ENCODE measurements at places on chromosomes 16 and 17. TPM values are rescaled to one million over a fixed set of nuclear protein-coding genes. Genes with fewer than 3 reads are reported as not detected.

DNA sequence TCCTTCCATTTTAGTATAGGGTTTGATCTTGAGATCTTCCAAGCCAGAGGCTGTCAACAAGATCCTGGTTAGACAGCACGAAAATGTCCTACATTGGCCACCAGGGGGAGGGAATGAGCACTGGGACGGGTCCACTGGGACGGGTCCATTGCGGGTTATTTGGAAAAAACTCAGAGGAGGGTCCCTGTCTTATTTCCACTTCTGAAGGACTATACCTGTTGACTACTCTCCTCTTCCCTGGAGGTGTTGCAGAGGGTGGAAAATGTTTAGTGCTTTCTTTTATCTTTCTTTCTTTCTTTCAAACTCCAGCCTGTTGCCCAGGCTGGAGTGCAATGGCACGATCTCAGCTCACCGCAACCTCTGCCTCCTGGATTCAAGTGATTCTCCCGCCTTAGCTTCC is 2.5 kb downstream of the TTLL6 start:
- peaks cover 17% of the 10 kb centered on the region for H3K4me1 ChIP-seq
- no peak overlapping the region for H3K27ac ChIP-seq
- peak; percentile 56 for DNase-seq
- no peak overlapping the region for H3K4me3 ChIP-seq
- no peaks in the 10 kb centered on the region for H3K36me3 ChIP-seq

DNA sequence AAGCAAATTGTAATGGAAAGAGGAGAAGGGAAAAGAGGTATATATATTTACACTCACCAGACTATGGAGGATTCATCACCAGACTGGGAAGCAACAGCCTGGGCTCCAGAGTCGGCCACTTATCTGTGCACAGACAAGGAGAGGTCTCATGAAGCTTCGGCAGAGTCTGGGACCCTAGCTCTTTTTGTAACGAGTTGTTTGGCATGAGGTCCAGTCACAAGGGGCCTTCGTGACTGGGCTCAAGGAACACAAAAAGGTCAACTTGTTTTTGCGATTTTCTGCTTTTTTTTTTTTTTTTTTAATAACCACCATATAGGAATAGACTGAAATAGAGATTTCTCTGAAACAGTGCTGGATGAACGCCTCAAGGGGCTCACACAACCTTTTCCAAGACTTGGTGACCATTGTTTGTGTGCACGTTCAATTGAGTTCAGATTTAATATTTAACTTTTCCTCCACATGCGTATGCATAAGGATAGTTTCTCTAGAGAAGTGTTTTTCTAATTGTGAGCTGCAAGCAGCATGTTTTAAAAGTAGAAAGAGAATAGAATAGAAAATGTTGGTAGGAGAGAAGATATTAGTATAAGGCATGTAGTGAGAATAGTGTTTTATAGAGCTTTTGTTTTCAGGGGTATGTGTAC is 25.8 kb downstream of the BPTF start:
- H3K27ac ChIP-seq: peak overlapping the region; percentile 3
- H3K27me3 ChIP-seq: no peaks in the 10 kb centered on the region
- no peak for DNase-seq
- no peak overlapping the region for H3K4me3 ChIP-seq
- peaks cover 9% of the 10 kb centered on the region for H3K36me3 ChIP-seq
- peaks cover 93% of the 10 kb centered on the region for H3K4me1 ChIP-seq

DNASE1L2 gene
- not detected for polyA plus RNA-seq

- H3K36me3 ChIP-seq: peaks cover 13% of the 10 kb centered on the region
- no peak overlapping the region for H3K27ac ChIP-seq
- peaks cover 5% of the 10 kb centered on the region for H3K27me3 ChIP-seq
- H3K4me3 ChIP-seq: no peak overlapping the region
- no peak for DNase-seq
These were observed 109.7 kb downstream of the PLCG2 start for GRCh38 chr16:81888520-81889394.

PRR35 gene
- polyA plus RNA-seq: not detected

AATK gene
- 0.52 TPM for polyA plus RNA-seq

DNA sequence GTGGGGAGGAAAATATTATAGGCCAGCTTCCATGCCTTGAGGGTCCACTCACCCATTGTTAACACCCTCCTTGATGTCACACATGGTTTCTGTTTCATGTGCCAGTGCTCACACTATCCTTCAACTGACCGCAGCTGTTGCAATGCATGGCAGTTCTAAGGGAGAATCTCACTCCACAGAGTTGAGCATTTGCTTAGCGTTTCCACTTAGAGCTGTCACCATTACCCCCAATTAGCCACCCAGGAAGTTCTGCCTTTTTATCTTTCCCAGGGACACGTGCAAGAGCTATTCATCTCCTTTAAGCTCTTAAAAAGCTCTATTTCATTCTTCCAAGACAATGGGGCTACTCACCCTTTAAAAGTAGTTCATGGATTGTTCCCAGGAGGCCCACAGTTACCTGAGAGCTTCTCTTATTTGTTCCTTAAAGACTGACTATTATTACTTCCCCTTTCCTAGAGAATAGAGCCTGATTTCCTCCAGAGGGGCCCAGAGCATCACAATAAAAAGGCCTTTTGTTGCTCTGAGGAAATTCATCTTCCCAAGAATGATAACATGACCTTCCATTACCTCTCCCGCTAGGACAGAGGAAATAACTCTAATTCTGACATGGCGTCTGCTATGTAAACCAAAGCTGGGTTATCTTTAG is 126.8 kb downstream of the CACNG3 start:
- H3K4me3 ChIP-seq: no peak overlapping the region
- no peaks in the 10 kb centered on the region for H3K4me1 ChIP-seq
- H3K36me3 ChIP-seq: peaks cover 5% of the 10 kb centered on the region
- DNase-seq: no peak
- H3K27me3 ChIP-seq: peaks cover 6% of the 10 kb centered on the region

UTP4 gene
- 38.8 TPM for polyA plus RNA-seq

CX3CL1 gene
- polyA plus RNA-seq: not detected

ABCA9 gene
- polyA plus RNA-seq: not detected

DNA sequence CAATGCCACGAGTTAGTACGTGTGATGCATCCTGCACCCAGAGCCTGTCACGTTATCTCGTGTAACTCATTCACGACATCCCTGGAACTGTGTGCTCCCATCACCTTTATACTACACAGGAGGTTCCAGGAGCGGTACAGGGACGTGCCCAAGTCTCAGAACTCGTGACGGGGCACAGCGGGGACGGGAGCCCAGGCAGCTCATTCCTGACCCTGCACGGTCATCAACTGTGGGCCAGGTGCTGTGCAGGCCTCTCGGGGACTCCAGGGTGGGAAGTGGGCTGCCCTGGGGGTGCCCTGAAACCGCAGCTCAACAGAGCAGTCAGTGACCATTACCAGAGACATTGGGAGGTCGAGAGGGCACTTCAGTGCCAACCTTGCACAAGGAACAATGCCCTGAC is 11.1 kb upstream of the KIF19 start:
- H3K27me3 ChIP-seq: peaks cover 1% of the 10 kb centered on the region
- H3K4me3 ChIP-seq: no peak overlapping the region
- no peaks in the 10 kb centered on the region for H3K4me1 ChIP-seq
- H3K36me3 ChIP-seq: no peaks in the 10 kb centered on the region

TMEM88 gene
- polyA plus RNA-seq: not detected

ENO3 gene
- 4.1 TPM for polyA plus RNA-seq

DNA sequence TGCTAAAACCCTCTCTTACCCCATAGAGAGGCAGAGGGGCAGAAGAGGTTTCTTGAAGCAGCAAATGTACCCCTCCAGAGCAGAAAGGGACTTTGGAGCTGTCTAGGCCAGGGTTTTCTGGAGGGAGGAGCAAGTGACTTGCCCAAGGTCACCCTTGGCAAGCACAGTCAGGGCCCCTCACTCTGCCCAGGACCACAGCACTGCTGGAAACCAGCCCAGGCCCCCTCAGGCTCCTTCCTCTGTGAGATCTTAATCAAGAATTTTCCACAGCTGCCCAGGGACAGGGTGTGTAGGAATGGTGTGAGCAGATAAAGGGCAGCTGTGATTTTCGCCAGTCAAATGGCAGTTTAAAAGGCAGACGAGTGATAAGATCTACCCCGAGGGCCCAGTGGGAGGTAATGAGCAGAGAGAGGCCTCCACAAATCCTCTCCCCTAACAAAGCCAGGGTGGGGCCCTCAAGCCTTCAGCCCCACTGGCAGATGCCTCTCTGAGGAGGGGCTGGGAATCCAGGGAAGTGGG is 3.9 kb upstream of the SLC12A3 start:
- DNase-seq: no peak
- H3K4me1 ChIP-seq: peaks cover 52% of the 10 kb centered on the region
- no peaks in the 10 kb centered on the region for H3K36me3 ChIP-seq
- peak overlapping the region; percentile 85 for H3K27ac ChIP-seq
- H3K27me3 ChIP-seq: peaks cover 7% of the 10 kb centered on the region

DNA sequence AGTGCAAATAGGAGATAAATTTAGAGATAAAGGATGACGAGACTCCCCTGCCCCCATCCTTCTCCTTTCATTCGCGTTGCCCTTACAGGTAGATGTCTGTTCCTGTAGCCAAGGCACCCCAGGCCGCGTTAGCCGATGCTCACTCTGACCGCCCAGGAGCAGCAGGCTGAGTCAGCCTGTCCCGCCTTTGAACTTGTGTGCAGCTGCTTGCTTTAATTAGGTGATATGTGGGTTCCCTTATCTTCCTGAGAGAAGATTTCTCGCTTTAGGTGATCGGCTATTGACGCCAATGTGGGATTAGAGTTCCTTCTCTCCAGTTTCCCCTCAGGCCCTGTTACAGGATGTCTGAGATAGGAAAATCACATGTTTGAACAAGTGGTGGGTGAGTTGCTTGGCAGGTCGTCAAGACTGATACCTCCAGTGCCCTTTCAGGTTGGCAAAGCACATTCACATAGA is 119.5 kb downstream of the MSI2 start:
- peaks cover 3% of the 10 kb centered on the region for H3K36me3 ChIP-seq
- H3K27me3 ChIP-seq: peaks cover 2% of the 10 kb centered on the region
- H3K4me3 ChIP-seq: no peak overlapping the region
- DNase-seq: no peak
- peaks cover 16% of the 10 kb centered on the region for H3K4me1 ChIP-seq

KRT36 gene
- not detected for polyA plus RNA-seq

DNA sequence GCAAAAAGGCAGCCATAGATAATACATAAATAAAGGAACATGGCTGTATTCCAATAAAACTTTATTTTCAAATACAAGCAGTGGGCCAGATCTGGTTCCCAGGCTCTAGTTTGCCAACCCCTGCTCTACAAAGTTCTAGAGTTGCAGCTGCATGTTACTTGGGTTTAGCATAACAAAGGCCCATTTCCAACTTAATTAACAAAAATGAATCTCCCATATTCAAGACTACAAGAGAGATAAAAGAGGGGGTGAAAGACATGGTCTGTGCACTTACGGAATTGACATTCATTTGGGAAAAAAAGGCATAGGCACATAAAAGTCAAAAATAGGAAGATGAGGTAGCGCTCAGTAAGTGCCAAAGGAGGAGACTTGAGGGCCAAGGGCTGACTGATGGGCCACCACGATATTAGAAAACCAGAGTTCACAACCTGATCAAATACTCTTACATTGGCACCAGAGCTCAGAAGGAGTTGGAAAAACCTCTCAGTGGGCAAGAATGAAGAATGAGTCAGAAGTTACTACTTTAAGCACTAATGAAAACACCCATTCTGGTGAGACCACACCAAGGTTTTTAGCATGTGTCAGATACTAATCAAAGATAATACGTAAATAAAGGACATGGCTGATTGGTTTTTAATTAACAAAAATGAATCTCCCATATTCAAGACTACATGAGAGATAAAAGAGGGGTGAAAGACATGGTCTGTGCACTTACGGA is 164.0 kb downstream of the VPS53 start:
- no peak overlapping the region for H3K4me3 ChIP-seq
- H3K27me3 ChIP-seq: peaks cover 2% of the 10 kb centered on the region
- H3K36me3 ChIP-seq: peaks cover 52% of the 10 kb centered on the region

LCAT gene
- polyA plus RNA-seq: not detected

ALDH3A1 gene
- polyA plus RNA-seq: 0.43 TPM

DNA sequence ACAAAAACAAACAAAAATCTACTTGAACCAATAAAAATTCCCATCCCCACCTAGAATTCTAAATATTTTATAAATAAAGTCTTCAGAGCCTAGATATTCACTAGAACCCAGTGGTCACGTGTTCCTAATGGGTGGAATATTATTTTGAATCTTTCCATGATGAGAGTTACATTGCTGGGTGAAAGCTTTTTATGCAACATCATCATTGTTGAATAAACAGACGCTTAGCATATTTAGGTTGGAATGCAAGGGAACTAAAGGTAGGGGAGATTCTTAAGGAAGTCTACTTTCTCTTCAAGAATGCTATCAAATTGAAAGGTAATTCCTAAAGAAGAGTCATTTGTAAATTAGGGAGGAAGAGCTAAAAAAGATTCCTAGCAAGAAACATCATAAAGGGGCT is 723.1 kb downstream of the WWOX start:
- no peaks in the 10 kb centered on the region for H3K36me3 ChIP-seq
- H3K4me1 ChIP-seq: no peaks in the 10 kb centered on the region
- H3K4me3 ChIP-seq: no peak overlapping the region
- no peak overlapping the region for H3K27ac ChIP-seq
- H3K27me3 ChIP-seq: no peaks in the 10 kb centered on the region

GRCh38 chr17:41967921-41968578 is 1.5 kb downstream of the CNP start:
- peak overlapping the region; percentile 57 for H3K27ac ChIP-seq
- H3K27me3 ChIP-seq: peaks cover 21% of the 10 kb centered on the region
- H3K4me1 ChIP-seq: peaks cover 53% of the 10 kb centered on the region
- DNase-seq: no peak
- H3K36me3 ChIP-seq: no peaks in the 10 kb centered on the region
- peak overlapping the region; percentile 71 for H3K4me3 ChIP-seq

GRCh38 chr17:57518587-57519581 is 226.2 kb downstream of the CCDC182 start:
- peaks cover 2% of the 10 kb centered on the region for H3K27me3 ChIP-seq
- no peak for DNase-seq

GRCh38 chr17:31062346-31062745 is 32.4 kb upstream of the NF1 start:
- H3K27ac ChIP-seq: no peak overlapping the region
- H3K4me3 ChIP-seq: no peak overlapping the region
- DNase-seq: no peak
- no peaks in the 10 kb centered on the region for H3K36me3 ChIP-seq

DNA sequence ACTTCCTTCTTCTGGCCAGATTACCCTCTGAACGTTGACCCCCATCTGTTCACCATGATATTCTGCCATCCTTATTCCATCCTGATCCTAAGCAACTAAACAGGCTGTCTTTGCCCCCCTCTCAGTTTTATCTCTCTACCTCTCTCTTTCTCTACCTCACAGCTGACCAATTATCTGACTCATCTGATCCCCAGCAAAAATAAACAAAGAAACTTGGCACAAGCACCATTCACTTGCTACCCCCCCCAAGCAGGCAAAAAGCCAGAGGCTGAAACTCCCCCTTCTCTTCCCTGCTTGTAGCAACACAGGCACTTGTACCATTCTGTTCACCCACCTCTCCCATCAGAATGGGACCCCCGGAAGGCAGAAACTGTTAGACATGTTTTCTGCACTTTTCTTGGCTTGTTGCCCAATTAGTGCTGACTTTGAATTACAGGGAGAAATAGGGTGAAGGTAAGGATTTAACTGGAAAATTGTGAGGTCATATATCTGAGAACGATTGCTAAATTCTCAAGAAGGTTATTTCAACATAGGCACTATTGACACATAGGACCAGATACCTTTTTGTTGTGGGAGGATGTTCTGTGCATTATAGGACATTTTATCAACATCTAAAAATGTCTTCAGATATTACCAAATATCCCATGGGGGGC is 163.2 kb downstream of the TOX3 start:
- no peak overlapping the region for H3K4me3 ChIP-seq
- no peak for DNase-seq
- H3K4me1 ChIP-seq: no peaks in the 10 kb centered on the region
- no peaks in the 10 kb centered on the region for H3K27me3 ChIP-seq
- H3K27ac ChIP-seq: no peak overlapping the region

OR3A3 gene
- not detected for polyA plus RNA-seq

SPAG9 gene
- 4.3 TPM for polyA plus RNA-seq

All from immature natural killer cell (primary cell).